ENCODE measurements at places on chromosomes 2 and 18.

GRCh38 chr18:50879302-50880118, 592 bp downstream of the ME2 start:
- DNase-seq: no peak

- no peak for DNase-seq
These were observed 497.2 kb downstream of the THSD7B start for GRCh38 chr2:137262594-137262993.

DNA sequence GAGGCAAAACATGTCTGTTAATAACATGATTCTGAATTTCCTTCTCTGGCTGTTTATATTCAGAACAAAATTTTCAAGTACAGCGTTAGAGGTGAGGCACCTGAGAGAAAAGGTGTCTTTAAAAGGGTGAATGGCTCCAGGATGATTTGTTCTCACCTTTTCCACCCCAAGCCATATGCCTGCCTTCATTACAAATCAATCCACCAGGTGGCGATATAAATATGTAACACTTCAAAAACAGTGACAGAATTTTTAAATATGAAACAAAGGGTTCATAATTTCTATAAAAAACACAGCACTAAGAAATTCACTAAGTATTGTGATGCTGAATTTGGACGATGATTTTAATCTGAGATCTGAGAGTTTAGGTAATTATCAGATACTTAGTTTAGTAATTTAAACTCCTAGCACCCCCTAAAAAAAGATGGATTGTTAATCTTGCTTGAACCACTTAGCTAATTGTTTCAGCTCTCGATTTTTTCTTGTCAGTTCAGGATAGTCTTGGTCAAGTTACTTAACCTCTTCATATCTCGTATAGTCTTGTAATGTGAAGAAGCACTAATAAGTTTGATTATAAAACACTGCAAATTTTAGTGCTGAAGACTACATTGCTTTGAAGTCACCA, 528.8 kb downstream of the CPS1 start:
- DNase-seq: no peak

- no peak for DNase-seq
These were observed 20.4 kb downstream of the IFIH1 start for GRCh38 chr2:162297925-162298552.

DNA sequence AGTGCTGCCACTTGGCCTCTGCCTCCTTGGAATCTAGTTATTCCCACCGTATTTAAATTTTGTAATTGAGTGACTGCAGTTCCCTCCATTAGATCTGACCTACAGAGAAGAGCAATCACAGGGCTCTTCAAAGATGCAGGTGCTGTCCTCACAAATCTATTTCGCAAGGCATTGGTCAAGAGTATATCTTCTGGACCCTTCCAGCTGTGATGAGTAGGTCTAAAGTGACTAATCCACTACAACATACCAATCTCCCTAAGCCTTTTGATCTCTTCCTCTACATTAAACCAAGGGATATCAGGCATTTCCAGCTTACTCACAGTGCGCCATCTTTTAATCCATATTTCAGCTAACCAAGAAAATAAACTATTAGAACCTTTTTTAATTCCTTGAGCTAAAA, 65.1 kb upstream of the COL3A1 start:
- DNase-seq: no peak

- DNase-seq: no peak
These were observed 983.0 kb upstream of the SLC39A10 start for GRCh38 chr2:194674043-194674442.
